ENCODE measurements at places on chromosomes 6 and 20.

- no peak for DNase-seq
Observed at GRCh38 chr6:60867548-60867947, 1418.5 kb downstream of the KHDRBS2 start.

- no peak for DNase-seq
Observed at GRCh38 chr20:32195581-32195980, 12.0 kb downstream of the PLAGL2 start.

GRCh38 chr6:12092762-12093161 is 80.7 kb downstream of the HIVEP1 start:
- DNase-seq = no peak

DNA sequence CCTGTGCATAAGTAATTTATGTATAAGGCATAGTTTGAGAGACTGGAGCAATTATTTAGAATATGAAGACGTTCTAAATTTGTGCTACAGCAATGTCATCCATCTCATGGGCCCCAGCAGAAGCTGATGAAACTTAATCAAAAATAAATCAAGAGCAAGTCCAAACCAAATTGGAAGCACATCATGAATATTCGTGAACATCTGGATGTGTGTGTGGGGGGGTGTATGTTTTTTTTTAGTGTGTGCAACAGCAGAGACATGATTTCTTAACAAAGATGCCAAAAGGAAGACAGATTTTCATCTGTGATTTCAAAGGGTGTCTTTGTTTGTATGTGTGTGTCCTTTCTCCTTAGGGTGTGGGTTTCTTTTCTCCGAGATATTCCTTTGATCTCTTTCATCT is 58.9 kb downstream of the SASH1 start:
- DNase-seq = no peak

GRCh38 chr20:37223053-37223452 is 38.6 kb downstream of the GHRH start:
- DNase-seq = no peak

GRCh38 chr20:8183526-8183925 is 51.5 kb downstream of the PLCB1 start:
- DNase-seq = no peak

- DNase-seq = no peak
Observed at GRCh38 chr20:48984575-48985219, 61.4 kb upstream of the CSE1L start.

DNA sequence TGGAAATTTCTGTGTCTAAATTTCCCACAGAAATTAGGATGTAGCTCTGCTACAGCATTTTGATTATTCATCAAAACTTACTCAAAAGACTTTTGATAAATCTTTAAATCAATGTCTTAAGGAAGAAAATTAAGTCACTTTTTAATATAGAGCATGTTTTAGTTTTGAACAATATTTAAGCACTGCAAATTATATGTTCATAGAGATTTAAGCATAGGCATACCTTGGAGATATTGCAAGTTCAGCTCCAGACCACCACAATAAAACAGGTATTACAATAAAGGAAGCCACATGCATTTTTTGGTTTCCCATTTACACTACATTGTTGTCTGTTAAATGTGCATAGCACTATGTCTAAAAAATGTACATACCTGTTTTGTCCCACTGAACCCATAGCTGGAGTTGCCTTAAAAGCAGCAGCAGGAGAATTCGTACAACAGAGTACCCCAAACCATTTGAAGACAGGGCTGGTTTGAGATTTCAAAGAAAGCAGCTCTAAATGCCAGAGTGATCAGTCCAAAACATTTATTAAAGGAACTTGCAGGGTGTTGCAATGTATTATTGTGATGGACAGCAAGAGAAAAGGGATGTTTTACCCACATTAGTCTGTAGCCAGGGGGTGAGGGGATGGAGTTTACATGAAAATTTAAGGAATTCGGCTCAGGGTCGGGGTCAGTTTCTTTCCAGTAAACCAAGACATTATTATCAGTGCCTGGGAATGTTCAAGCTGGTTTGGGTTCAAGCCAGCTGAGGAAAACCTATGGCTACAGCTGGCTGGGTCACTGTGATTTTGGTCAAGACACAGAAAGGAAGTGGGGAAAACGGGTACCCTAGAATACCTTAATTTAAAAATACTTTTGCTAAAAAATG is 6.3 kb upstream of the LOC128125822 start:
- no peak for DNase-seq

GRCh38 chr6:23940466-23940865 is 185.5 kb upstream of the NRSN1 start:
- no peak for DNase-seq

GRCh38 chr20:62625921-62626547 is 16.3 kb upstream of the SLCO4A1 start:
- no peak for DNase-seq

- no peak for DNase-seq
Observed at GRCh38 chr6:53264915-53265607, 83.7 kb downstream of the ELOVL5 start.

DNA sequence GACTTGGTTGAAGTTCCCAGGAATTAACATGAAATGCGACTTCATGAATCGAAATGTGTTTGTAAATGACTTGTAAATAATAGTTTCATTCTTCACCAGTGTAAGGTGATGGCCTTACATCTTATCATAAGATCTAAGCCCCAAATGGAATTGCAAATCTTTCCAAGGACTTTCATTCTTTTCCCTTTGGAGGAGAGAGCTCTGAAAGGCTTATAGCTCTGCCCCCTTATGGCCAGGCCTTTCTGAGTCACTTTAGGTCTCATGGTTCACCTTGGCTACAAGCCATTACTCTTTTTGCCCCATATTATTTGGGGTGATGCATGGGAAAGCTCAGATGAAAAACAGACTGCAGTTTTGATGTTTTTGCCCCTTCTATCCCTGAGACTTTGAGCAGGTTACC is 209.1 kb upstream of the BMP2 start:
- no peak for DNase-seq

DNA sequence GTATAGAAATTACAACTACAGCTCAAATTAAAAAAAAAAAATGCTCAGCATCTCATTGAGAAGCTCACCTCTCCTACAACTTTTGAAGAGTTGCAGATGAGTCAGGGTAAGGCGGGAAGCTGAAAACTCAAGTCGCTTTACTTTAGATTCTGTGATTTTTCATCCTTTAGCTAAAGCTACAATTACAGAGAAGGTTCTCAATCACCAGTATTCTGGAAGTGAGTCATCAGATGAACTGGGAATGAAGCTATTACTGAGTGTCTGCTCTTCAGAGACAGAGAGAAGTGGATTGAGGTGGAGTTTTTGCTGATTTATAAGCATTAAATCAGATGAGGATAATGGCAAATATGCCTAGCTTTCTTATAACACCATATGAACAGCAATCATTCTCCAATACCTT is 91.9 kb downstream of the TFAP2A start:
- no peak for DNase-seq

- DNase-seq = no peak
Observed at GRCh38 chr6:1667012-1667804, 57.5 kb downstream of the FOXC1 start.

GRCh38 chr6:39430871-39431523 is 108.5 kb upstream of the KCNK16 start:
- DNase-seq = no peak

GRCh38 chr6:83190626-83191025 is 2.4 kb downstream of the PGM3 start:
- no peak for DNase-seq

DNA sequence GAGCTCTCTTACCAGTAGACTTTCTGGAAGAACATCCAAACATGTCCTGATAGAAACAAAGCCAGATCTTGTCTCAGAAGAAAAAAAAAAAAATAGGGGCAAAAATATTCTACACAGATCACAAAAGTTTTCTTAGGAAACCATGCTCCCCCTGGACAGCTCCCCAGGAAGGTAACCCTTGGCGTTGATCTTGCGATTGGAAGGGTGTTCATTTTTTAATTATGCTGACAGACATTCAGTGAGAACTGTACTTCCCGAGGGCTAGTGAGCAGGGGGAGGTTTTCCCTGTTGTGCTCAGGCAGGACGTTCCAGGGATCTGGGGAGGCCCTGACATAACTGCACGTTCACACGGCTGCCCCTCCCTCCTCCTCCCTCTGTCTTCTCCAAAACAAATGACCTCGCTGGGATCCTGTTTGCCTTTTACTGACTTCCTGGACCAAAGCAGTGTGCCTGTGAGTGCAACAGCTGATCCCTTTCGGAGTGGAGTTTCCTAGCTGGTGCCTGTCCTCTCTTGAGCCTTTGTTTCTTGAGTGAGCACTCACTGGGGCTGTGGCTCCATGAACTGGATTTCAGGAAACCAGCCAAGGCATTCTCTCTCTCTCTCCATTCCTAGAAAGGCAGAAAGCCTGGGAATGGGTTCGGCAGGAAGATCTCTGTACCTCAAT is 46.7 kb downstream of the MARCKS start:
- DNase-seq = no peak

Data from cortex of kidney (tissue), 1 donor.